ENCODE measurements at places on chromosomes 12 and 14.

GRCh38 chr14:70278281-70278680 lies 81.2 kb downstream of the COX16 start:
- DNase-seq = no peak

- no peak for DNase-seq
Observed at GRCh38 chr12:125311050-125311449, 245.8 kb downstream of the AACS start.

GRCh38 chr14:105123981-105124765 lies 44.4 kb downstream of the JAG2 start:
- DNase-seq = no peak

DNA sequence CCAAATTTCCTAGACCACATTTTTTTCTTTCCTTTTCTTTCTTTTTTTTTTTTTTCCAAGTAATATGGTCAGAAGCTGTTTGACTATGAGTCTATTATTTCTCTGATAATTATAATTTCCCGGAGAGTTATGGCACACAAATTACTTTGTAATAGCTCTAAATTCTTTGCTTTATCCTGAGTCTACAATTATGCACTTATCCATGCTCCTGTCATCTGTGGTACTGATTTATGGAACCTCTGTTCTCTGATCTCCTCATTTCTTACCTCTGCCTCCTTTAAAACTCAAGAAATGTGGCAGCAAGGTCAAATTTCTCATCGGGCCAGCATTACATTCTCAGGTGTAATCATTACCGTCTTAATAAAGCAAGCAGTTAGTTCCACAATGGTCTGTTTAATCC lies 282.1 kb downstream of the PAWR start:
- no peak for DNase-seq

DNA sequence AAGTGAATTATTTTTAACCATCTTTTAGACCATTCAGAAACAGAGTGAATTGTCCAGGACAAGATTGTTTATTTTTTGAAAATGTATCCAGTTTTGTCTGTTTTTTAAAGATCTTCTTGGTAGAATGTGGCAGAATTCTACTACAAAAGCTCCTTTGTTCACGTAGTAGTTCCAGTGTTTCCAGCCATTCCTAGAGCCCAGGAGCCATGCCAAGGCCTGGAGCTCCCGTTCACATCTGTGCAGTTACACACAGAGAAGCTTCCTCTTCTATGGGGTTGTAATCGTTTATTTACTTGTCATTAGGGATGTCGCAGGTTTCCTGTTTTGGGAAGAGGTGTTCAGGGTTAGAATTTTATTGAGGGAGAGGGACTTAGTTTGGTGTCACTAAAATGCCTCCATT lies 409.8 kb downstream of the NPAS3 start:
- DNase-seq = no peak

DNA sequence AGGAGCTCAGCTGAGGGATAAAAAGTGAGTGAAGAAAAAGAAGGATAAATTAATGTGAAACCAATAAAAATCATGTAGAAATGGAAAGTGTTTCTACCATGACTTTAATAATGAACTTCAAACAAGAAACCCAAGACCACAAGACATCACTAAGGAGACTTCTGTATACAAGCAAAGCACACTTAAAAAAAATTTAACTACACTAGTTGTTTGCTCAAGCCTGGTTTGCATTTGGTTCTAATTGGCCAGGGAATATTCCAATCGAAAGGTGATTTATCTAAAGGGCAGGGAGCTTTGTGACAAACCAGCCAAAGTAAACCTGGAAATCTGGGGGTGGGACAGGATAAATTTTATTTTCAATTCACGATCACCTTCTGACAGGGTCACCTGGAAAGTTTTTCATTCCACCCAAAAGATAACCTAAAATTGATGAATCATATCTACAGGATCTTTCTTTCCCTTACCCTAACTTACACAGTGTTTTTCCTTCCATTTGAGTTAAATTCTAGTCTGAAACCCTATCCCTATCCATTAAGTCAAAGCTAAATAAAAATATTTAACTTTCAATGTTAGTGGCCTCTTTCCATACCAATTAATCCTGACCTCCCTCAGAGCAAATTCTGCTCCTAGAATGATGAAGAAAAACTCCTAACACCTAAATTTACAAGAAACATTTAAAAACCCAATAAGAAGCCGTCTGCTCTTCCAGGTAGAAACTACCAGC lies 2.6 kb downstream of the EGLN3 start:
- DNase-seq = peak; percentile 13

GRCh38 chr14:98138666-98139065 lies 1133.3 kb downstream of the BCL11B start:
- peak; percentile 42 for DNase-seq

DNA sequence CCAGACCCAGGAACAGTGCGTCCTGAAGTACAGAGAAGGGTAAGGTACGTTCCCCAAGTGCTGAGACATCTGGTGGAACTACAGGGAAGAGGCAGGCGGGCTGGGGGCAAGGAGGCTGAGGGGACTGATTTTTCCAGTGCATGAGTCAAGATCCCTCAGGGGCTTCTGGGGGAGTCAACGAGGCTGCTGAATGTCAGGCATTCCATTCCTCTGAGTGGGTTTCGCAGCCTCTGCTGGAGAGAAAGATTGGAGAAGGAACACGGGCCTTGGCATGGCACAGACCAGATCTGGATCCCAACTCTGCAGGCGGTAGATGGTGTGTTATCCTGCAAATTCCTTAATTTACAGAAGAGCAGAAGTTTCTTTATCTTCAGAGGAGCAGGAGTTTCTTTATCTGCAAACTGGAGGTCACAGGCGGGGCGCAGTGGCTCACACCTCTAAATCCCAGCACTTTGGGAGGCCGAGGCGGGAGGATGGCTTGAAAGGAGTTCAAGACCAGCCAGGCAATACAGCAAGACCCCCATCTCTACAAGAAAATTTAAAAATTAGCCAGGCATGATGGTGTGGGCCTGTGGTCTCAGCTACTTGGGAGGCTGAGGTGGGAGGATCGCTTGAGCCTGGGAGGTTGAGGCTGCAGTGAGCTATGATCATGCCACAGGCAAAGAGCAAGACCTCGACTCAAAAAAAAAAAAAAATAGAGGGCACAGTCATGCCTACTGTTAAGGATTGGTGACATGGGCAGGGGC lies 132.6 kb upstream of the MAP1LC3B2 start:
- no peak for DNase-seq

DNA sequence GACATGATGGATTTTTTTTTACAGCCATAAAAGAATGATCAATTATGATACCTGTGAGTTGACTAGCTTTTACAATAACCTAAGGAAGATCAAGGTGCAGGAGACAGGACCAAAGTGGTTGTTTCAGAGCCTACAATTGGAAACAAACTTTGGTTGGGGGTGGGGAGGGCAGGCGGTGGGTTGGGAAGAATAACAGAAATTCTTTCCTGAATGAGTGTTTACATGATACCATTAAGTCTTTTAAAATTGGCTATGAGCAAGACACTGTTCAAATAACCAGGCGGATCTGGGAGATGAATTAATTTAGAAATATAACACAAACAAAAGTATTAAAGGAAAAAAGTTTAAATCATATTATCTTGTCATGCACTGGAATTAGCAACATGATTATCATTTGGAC lies 7.2 kb downstream of the NFYB start:
- DNase-seq = no peak

DNA sequence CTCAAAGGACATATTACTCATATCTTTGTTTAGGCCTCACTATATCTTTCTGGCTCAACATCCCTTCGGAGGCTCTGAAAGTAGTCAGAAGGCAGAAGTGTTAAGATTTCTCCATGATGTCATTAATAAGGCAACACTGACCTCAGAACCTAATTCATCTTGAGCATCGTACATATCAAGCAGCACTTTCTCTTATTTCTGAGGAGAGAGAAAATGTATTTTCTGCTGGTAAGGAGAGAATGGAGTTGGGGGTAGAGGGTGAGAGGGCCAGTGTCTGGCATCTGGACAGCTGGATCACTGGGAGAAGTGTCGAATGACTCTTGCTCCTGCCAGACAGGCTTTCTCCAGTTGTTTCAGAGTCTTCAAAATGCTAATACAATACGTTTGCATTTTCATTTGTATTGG lies 213.2 kb upstream of the PRICKLE1 start:
- no peak for DNase-seq

All from NCI-H748 treated with DMSO at 0.1 percent for 48 hours (cell line).